ENCODE measurements at places on chromosomes 3 and 15.

DNA sequence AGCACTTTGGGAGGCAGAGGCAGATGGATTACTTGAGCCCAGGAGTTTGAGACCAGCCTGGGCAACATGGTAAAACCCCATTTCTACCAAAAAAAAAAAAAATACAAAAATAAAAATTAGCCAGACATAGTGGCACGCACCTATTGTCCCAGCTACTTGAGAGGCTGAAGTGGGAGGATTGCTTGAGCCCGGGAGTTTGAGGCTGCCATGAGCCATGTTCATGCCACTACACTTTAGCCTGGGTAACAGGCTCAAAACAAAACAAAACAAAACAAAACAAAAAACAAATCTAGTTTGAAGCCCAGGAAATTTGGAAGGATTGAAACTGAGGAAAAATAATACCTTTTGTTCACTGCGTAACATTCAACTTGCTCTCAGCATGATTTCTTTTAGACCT lies 16.6 kb downstream of the TMOD3 start:
- no peak for DNase-seq

DNA sequence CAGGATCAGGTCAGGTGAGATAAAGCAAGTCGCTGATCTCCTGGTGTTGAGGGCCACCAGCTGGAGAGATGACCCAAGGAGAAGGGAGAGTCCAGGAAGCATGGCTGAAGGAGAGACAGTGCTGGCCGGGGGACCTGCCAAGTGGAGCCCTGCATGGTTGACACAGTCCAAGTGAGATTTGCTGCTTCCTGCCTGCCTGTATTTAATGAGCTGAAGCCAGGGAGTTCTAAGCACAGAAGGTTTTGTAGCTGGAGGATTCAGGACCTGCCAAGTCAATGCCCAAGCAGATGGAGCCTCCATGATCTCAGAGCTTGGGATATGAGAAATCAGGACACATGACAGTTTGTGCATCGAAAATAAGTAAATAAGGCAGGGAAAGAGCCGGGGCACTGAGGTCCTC lies 125.6 kb downstream of the SRGAP3 start:
- DNase-seq = no peak

GRCh38 chr3:18185624-18186023 lies 239.5 kb downstream of the SATB1 start:
- no peak for DNase-seq

DNA sequence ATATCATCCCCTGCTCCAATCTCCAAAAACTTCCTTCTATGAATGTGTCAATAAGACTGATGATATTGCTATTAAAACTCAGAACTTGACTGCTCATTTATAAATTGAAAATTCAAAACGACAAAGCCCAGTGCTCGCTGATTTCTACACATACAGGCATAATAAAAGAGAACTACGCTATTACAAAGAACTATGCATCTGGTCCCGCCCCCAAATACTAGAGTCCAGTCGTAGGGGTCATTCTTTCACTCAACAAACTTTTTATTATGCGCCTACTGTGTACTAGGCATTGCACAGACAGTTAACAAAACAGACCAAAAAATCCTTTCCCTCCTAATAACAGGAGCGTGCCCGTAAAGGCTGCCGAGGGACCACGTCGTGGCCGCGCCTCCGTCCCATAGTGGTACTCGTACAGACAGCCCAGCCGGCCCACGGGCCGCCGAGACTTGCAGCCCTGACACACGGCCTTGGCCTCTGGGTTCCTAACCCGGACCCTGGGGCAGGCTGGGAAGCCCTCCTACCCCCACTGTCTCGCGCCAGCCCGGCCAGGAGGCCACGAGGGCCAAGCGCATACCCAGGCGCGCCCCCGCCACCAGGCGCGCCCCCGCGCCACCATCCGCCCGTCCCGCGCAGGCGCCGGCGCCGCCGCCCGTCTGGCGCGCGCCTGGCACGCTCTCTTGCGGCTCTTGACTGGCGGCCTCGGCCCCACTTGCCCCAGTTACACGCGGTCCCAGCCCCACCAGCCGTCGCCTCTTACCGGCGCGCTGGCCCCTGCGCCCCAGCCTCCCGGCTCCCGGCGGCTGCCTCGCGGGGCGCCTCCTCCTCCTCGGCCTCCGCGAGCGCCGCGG lies 757 bp downstream of the AVEN start:
- DNase-seq = peak; percentile 86

GRCh38 chr3:55190331-55190730 lies 262.5 kb upstream of the LRTM1 start:
- DNase-seq = peak; percentile 53

DNA sequence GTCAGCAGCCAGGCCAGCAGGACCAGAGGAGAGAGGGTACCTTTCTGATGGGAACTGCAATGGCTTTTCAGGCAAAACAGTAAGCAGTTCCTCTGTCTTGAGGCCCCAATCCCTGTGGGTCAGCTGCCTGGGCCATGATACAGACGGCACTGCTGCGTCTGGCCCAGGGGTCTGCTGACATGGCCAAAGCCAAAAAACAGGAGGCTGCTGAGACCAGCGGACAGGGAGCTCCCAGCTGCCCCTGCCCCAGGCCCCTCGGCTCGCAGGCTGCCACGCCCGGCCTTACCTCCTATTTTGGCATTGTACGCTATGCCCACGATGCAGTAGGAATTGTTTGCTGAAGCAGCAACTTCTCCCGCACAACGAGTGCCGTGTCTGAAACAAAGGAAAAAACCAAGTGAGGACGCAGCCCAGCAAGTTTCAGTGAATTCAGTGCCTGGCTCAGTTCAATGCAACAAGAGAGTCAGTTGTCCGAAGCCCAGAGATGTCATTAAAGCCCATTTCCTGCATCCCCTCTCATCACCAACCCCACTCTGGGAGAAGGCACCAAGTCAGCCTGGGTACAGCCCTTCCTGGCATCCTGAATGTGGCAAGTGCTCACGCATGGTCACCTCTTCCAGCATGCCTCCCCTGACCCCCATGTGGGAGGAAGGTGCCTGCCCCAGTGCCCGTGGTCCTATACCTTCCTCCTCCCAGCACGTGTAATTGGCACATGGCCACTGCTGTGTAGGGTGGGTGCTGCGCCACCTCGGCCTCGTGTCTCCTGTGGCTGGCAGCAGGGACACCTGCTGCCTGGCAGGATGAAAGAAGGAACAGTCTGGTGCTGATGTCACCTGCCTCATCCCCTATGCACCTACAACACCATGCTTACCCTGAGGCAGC lies 61.7 kb downstream of the PCSK6 start:
- no peak for DNase-seq

GRCh38 chr3:69413551-69414207 lies 27.8 kb upstream of the FRMD4B start:
- no peak for DNase-seq

DNA sequence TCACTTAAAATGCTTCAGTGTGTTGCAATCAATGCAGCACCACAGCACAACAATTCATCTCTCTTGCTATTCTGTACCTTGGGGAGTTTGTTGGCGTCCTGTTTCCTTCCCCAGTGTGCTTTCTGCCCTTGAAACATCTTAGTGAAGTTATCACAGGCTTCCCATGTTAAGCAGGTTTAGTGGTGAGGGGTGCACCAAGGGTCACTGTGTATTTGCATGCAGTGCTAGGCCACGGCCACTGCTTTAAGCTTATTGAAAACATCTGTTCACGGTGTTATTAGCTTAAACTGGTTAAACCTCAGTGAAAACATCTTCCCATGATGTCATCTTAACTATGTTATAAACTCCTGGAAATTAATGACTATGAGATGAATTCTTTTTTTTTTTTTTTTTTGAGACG lies 217.3 kb upstream of the GOLIM4 start:
- no peak for DNase-seq

DNA sequence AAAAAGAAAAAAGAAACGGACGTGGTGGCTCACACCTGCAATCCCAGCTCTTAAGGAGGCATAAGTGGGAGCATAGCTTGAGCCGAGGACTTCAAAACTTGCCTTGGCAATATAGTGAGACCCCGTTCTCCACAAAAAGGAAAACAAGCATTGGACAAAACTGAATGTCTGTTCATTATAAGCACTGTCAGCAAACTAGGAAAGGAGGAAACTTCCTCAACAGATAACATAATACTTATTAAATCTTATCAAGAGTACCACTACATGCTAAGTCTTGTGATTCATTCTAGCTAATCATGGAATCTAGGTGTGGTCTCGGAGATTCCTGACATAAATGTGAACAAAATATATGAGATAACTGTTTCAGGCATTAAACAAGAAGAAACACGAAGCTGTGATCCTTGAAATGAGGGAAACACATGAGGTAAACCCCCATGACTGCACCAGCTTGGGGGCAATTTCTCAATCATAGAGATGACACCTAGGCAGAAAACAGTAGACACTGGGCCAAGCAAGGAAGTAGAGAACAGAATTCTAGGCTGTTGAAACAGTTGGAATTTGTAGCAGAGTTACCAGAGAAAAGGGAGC lies 33.3 kb downstream of the TRPM7 start:
- DNase-seq = no peak

GRCh38 chr3:99549957-99550603 lies 88.3 kb upstream of the COL8A1 start:
- DNase-seq = no peak

GRCh38 chr3:10526366-10526765 lies 21.0 kb upstream of the ATP2B2 start:
- no peak for DNase-seq

DNA sequence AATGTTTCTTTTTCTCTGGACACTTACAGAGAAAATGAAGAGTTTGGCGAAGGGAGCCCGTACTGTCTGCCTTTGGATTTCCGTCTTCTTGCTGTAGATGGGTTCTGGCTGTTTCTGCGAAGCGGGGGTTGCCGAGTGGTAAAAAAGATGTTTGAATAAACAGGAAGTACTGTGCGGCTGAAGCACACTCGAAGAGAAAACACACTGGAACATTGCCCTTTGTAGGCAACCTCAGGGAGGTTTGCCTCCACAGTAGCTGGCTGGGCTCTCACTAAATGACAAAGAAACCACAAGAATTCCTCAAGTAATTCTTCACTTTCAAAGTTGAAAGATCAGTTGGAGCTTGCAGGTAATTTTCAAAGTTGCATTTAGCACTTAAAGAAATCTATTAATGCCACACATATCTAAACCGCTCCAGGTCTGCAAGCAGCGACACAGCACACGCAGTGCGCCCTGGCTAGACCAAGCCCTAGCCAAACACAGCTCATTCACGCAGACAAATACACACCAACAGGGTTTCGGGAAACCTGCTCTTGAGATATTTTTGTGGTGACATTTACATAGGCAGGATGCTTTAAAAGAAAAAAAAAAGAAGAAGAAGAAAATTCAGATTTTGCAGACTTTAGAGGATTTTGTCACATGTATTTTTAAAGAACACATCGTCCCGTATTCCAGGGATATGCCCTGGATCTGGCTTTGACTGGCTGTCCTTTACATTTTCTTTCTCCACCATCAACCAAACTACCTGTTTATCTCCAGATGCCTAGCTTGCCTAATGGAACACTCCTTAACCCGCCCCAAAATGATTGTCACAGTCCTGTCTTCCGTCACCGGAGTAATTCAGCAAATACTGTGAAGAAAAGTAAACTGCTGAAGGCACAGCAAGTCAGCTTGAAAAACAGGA lies 452.8 kb downstream of the FOXP1 start:
- DNase-seq = peak; percentile 34

GRCh38 chr15:95304947-95305400 lies 1025.5 kb upstream of the NR2F2 start:
- no peak for DNase-seq

DNA sequence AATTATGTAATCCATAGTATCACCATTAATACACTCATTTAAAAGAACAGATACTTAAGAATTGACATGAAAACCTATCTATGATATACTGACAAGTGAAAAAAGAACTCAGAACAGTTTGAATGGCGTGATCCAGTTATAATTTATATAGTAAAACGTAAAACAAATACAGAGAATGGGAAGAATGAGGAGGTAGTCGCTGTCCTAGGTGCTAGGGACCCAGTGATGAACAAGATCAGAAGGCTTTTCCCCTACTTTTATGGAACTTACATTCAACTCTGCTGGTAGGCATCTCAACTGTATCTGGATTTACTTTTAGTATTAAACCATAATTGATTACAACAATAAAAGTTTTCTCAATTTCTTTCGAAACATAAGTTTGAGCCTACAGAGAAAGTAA lies 31.8 kb downstream of the GSK3B start:
- DNase-seq = no peak

DNA sequence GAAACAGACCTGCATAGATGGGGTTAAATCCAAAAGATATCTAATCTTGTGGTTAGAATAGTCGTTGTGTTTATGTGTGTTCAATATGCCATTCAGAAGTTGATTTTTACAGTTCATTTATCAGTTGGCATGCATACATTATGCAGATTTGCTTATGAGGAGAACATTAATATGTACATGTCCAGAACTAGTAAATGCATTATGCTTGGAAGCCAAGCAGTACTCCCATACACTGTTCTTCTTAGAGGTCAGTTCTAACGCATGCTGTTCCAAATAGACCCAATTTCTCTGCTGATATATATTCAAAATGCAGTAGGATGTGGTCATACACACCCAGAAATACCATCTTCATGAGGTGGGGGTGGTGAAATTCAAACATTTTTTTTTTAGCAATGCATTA lies 956 bp downstream of the FGF12 start:
- DNase-seq = no peak

GRCh38 chr3:109910772-109911171 lies 573.4 kb upstream of the DPPA4 start:
- no peak for DNase-seq
